ENCODE measurements at places on chromosomes 7 and 10.

- H3K27me3 ChIP-seq: no peaks in the 10 kb centered on the region
- H3K27ac ChIP-seq: no peak overlapping the region
- DNase-seq: no peak
- H3K4me1 ChIP-seq: no peaks in the 10 kb centered on the region
- H3K4me3 ChIP-seq: no peak overlapping the region
Measured at GRCh38 chr7:99779949-99780348, 4.0 kb downstream of the CYP3A4 start.

- no peak for DNase-seq
- peaks cover 22% of the 10 kb centered on the region for H3K36me3 ChIP-seq
- no peaks in the 10 kb centered on the region for H3K27me3 ChIP-seq
- H3K27ac ChIP-seq: no peak overlapping the region
Measured at GRCh38 chr10:11234857-11235531, 217.3 kb downstream of the CELF2 start.

DNA sequence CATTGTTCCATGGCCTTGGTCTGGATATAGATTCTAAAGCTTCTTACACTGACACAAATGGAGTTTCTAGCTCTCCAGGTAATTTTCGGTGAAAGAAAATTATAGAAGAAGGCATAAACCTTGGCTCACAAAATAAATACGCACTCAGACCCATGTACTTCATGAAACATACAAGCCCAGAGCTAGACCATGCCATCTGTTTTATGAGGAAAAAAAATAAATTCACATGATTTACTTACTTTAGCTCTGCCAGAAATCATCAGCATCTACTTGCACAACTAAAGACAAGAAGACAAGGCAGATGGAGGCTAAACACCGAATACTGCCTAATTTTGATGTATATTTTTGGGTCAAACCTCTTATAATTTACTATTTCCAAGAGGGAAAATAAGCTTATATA is 197.4 kb upstream of the KLF14 start:
- peaks cover 35% of the 10 kb centered on the region for H3K4me1 ChIP-seq
- no peak overlapping the region for H3K27ac ChIP-seq
- no peaks in the 10 kb centered on the region for H3K27me3 ChIP-seq
- H3K4me3 ChIP-seq: no peak overlapping the region
- no peak for DNase-seq

- no peak for DNase-seq
- H3K27ac ChIP-seq: no peak overlapping the region
- peaks cover 7% of the 10 kb centered on the region for H3K4me1 ChIP-seq
- H3K36me3 ChIP-seq: peaks cover 43% of the 10 kb centered on the region
- no peaks in the 10 kb centered on the region for H3K27me3 ChIP-seq
- no peak overlapping the region for H3K4me3 ChIP-seq
Measured at GRCh38 chr10:116980041-116980440, 24.9 kb downstream of the SHTN1 start.

- no peak overlapping the region for H3K4me3 ChIP-seq
- no peaks in the 10 kb centered on the region for H3K27me3 ChIP-seq
- no peaks in the 10 kb centered on the region for H3K36me3 ChIP-seq
- DNase-seq: no peak
Measured at GRCh38 chr7:4020086-4020485, 662.0 kb upstream of the FOXK1 start.

DNA sequence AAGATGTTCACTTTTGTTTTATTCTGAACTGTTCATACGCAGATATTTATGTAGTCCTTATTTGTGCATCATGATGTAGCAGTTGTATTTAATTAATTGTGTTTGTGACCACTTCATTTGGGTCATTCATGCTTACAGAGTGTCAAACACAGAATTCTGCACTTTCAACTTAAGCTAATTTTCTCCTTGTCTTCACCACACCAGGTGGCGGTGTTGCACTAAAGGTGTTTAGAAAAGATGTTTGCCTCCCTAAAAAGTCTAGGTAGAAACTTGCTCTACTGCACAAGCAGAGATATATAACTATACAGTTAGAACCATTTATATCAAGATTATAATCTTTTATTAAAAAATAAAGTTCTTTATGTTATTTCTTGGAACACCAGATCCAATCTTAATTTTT is 1.3 kb upstream of the TAS2R38 start:
- DNase-seq: no peak
- H3K27ac ChIP-seq: no peak overlapping the region
- H3K4me1 ChIP-seq: peaks cover 17% of the 10 kb centered on the region

DNA sequence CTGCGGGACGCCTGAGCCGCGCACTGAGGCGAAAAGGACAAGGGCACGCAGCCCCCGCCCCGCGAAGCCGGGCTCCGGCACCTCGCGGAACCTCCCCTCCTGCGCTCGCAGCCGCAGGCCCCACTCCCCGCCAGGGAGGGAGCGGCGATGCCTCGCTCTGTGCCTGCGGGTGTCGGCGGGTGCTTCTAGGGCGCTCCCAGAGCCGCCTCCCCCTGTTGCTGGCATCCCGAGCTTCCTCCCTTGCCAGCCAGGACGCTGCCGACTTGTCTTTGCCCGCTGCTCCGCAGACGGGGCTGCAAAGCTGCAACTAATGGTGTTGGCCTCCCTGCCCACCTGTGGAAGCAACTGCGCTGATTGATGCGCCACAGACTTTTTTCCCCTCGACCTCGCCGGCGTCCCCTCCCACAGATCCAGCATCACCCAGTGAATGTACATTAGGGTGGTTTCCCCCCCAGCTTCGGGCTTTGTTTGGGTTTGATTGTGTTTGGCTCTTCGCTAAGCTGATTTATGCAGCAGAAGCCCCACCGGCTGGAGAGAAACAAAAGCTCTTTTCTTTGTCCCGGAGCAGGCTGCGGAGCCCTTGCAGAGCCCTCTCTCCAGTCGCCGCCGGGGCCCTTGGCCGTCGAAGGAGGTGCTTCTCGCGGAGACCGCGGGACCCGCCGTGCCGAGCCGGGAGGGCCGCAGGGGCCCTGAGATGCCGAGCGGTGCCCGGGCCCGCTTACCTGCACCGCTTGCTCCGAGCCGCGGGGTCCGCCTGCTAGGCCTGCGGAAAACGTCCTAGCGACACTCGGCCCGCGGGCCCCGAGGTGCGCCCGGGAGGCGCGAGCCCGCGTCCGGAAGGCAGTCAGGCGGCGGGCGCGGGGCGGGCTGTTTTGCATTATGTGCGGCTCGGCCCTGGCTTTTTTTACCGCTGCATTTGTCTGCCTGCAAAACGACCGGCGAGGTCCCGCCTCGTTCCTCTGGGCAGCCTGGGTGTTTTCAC is 519 bp downstream of the ITGB8 start:
- peak overlapping the region; percentile 90 for H3K4me3 ChIP-seq
- H3K36me3 ChIP-seq: no peaks in the 10 kb centered on the region
- peaks cover 33% of the 10 kb centered on the region for H3K27me3 ChIP-seq
- H3K4me1 ChIP-seq: peaks cover 29% of the 10 kb centered on the region
- no peak overlapping the region for H3K27ac ChIP-seq
- peak; percentile 18 for DNase-seq

- no peak for DNase-seq
- H3K27me3 ChIP-seq: no peaks in the 10 kb centered on the region
- peaks cover 2% of the 10 kb centered on the region for H3K36me3 ChIP-seq
- H3K4me3 ChIP-seq: no peak overlapping the region
Measured at GRCh38 chr10:102752266-102752930, 8.7 kb downstream of the WBP1L start.
